Immature natural killer cell (primary cell): ENCODE measurements at places on chromosomes 5 and 9. TPM values are rescaled to one million over a fixed set of nuclear protein-coding genes. Genes with fewer than 3 reads are reported as not detected.

GRCh38 chr9:114694719-114695269 lies 12.8 kb upstream of the TEX48 start:
- no peaks in the 10 kb centered on the region for H3K27me3 ChIP-seq
- no peak for DNase-seq
- peaks cover 14% of the 10 kb centered on the region for H3K4me1 ChIP-seq
- no peak overlapping the region for H3K4me3 ChIP-seq

DNA sequence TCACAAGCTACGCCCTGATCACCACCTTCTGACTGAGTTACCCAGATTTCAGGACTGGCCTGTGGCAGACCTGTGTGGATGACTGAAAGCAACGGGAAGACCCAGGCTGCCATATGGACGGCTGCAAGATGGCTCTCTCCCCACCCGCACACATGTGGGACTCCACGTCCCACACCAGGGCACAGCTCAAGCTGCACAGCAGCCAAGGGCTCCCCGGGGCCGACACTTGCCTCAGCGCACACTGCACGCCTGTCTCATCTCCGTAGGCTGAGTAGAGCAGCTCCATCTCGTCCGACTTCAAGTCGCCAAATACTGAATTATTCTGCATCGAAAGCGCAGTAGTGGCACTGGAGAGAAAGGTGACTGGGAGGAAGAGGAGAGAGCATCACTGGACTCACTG lies 14.5 kb downstream of the BRD9 start:
- peaks cover 16% of the 10 kb centered on the region for H3K27me3 ChIP-seq
- peaks cover 63% of the 10 kb centered on the region for H3K36me3 ChIP-seq
- H3K4me3 ChIP-seq, result no peak overlapping the region
- no peak for DNase-seq
- peaks cover 22% of the 10 kb centered on the region for H3K4me1 ChIP-seq

The TMOD1 gene
- polyA plus RNA-seq, result 4.8 TPM

DNA sequence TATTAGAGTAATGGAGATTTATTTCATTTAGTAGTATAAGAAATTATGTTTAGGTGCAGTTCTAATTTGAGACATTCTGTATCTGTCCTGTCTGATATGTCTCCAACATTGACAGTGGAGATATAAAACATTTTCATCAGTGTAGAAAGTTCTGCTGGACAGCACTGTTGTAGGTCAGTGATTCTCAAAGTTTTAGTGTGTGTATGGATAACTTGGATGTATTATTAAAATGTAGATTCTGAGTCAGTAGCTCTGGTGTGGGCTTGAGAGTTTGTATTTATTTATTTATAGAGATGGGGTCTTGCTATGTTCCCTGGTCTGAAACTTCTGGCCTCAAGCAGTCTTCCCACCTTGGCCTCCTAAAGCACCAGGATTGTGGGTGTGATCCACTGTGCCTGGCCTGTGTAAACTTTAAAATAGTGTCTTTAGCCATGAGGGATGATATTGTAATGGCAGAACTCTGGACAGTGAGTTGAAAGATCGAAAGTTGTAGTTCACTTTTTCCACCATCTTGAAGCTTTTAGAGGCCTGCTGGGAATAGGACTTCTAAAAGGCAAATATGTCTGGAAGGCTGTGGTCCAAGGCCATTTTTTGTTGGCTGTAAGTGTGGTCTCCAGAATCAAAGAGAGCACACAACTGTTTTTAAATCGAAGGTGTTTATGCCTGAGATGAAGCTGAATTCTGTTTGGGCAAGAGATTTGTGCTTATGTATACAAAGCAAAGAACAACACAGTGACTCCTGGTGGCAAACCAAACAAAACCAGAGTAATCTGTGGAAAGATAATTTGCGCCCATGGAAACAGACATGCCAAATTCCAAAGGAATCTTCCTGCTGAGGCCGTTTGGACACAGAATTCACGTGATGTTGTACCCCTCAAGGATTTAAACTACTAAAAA lies 12.4 kb downstream of the UBAP1 start:
- H3K27me3 ChIP-seq, result no peaks in the 10 kb centered on the region
- peaks cover 85% of the 10 kb centered on the region for H3K4me1 ChIP-seq
- no peak for DNase-seq
- no peaks in the 10 kb centered on the region for H3K36me3 ChIP-seq

DNA sequence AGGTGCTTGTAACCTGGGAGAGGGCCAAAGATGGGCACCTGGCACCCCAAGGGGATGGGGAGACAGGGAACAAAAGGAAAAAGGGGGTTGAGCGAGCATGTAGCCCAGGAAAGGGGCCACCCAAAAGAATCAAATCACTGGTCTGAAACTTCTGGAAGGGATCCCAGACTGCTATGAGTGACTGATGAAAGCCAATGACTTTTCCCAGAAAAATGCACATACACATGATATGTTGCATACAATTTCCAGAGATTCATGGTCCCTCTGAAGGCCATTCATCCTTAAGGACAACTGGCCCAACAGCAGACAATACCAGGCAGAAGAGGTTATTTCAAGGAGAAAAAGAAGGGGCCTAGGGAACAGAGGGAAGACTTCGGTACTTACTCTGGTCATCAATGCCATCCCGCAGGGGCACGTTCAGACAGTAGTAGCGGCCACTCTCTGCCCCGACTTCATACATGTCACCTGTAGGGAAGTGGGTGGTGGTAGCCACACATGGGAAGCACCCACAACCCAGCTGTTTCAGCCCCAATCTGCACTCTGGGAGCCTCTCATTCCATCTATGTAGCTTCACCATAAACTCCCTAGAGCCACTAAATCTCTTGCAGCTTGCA lies 8.4 kb downstream of the HDAC3 start:
- H3K4me1 ChIP-seq, result no peaks in the 10 kb centered on the region
- no peak overlapping the region for H3K4me3 ChIP-seq
- DNase-seq, result no peak
- H3K27me3 ChIP-seq, result no peaks in the 10 kb centered on the region
- peaks cover 48% of the 10 kb centered on the region for H3K36me3 ChIP-seq
